ENCODE measurements at places on chromosomes 11 and 22.

DNA sequence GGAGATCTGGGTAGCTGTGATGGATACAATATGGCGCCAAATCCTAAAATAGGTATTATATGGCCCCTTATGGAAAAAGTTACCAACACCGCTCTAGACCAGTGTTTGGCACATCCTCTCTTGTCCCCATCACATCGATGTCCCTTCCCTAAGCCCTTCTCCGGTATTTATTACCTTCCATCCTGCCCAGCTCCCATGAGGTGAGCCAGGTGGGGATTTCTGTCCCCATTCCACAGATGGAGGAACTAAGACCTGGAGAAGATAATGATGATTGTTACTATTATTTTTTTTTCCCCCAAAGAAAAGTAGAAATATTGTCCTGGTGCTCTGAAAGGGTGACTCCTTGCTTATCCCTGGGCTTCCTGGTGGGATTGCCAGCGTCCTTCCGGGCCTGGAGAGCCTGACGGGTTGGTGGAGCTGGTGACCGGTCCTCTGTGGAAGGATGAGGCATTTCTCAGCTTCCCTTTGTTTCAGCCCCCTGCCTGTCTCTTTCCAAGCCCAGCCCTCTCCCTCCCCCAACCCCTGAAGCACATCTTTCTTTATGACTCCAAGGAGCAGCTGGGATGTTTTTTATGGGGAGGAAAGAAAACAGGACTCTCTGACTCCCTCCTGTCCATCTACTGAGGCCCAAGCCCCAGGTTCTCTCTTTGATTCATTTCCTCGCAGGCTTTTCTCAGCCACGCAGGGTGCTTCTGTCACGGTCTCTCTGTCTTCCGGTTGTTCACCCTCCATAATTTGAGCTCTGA lies 65.4 kb downstream of the TP53I11 start:
- no peak for DNase-seq

DNA sequence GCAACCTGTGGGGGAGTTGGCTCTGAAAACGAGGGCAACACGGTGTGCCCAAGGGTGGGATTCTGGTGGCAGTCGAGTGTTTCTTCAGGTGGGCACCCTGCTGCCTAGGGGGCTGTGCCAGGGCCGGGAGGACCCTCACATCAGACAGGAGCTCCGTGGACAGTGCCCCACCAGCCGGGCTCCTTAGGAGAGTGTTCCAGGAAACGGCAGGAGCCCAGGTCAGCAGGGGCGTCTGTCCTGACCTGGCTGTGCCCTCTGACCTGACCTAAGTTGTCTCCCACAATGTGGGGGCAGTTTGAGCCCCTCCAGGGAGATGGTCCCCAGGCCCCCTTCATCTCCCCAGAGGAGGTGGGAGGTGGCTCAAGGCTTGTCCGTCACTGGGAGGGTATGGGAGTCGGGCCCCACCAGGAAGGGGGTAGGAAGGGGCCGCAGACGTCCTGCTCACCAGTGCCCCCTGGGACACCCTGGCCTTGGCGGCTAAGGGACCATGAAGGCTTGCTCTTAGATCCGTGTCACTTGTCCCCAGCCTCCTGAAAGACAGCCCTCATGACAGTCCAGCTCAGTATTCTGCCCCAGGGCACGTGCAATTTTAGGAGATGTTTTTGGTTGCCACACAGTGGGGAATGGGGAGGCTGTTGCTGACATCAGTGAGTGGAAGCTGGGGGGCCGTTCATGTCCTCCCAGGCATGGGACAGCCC lies 32.2 kb upstream of the GAL start:
- no peak for DNase-seq

DNA sequence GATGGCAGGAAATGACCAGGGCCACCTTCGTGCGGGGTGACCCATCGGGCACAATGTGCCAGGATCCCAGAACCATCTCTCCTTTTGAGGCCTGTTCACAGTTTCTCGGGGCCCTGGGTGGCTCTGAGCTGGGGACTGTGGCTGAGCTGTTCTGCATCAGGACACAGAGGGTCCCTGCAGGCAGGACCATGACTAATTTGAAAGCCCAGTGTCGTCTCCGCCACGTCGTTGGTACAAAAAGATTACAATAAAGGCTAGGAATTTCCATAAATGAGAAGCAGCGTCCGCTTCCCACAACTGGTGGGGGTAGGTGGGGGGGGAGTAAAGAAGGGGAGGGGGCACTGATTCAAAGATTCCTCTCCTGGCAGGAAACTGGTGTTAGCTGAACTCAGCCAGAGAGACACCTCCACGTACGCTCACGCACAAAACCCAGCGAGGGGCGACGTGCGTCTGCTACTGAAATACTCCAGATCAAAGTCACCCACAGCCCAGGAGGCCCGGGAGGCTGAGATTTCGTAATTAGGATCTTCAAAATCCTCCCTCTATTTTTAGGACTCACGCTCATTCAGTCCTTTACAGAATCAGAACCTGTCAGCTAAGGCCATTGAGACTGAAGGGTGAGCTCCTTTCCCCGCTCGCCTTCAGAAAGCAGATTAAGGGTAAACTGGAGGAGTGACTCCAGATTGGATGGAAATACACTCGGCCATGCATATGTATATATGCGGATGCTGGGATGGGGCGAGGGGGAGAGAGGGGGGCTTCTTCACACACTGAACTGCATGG lies 11.0 kb downstream of the MN1 start:
- no peak for DNase-seq

- peak; percentile 1 for DNase-seq
Observed at GRCh38 chr11:111378861-111379601, at the start of gene POU2AF1. TSS of gene POU2AF1 (minus strand) at chr11:111379275. CDS start at chr11:111379177, 98 bp downstream.

GRCh38 chr11:130513132-130513531 lies 64.7 kb downstream of the ADAMTS15 start:
- DNase-seq: no peak

- DNase-seq: no peak
Observed at GRCh38 chr11:88404932-88405710, 67.6 kb upstream of the CTSC start.

DNA sequence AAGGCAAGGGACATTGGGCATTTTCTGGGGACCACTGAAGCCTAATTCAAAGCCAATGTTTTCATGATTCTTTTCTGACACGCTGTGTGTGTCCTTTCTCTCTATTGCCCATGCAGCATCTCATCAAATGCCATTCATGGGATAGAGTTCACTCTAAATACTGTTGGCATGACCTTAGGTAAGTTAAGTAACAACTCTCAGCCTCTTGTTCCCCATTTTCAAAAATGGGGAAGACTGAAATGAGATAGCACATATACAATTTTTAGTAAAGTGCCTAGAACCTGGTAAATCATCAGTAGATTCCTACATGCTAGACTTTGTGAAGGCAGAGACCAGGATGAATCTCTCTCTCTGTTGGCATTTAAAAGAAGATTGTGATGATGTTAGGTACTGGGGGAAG lies 12.7 kb upstream of the OR52K2 start:
- no peak for DNase-seq

DNA sequence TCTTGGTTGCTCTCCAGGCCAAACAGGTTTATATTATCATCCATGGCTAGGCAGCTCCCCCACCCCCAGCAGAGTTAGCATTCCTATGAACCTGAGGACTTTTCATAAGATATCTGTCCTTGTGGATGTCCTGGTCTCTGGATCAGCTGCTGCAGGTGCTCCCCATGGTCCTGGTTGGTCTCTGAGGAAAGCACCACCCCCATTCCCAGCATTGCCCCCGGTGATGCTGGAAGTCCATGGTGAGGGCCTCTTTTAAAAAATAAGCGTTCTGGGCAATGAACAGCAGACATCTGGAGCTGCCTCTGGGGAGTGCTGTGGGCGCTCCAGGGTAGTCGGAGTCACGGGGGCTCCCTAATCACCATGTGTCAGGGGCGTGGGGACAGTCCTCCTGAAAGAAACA lies 26.6 kb downstream of the DKK3 start:
- no peak for DNase-seq

DNA sequence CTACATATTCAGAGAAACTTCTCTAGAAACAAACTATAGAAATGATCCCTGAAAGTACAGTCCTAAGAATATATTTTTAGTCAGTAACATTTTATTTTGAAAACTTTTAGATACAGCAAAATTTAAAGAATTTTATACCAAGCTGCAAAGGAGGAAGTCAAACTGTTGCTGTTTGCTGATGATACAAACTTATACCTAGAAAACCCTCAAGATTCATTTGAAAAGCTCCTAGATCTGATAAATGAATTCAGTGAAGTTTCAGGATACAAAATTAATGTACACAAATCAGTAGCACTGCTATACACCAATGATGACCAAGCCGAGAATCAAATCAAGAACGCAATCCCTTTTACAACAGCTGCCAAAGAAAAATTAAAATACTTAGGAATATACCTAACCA lies 10.1 kb downstream of the ZBTB44 start:
- DNase-seq: no peak

GRCh38 chr11:46075928-46076327 lies 45.3 kb downstream of the PHF21A start:
- DNase-seq: no peak

DNA sequence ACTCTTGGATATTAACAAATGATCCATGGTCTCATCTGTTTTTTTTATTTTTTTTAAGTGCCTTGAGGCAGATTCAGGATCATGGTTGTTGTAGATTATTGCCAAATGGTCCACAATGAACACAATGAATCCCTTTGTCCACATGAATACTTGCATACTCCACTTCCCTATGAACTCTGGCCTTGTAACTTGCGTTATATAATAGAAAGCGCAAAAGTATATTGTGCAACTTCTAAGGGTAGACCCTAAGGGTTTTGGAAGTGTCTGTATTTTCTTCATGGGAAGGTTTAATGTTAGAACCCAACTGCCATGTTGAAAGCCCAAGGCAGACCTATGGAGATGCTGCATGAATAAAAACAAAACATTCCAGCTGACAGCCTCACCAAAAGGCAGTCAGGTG lies 8.1 kb upstream of the OR5AL1 start:
- no peak for DNase-seq

GRCh38 chr11:43238341-43238740 lies 73.5 kb upstream of the API5 start:
- no peak for DNase-seq

- DNase-seq: no peak
Observed at GRCh38 chr11:95466416-95466815, 235.4 kb upstream of the SESN3 start.

GRCh38 chr11:65433657-65434056 lies 11.1 kb downstream of the NEAT1 start:
- no peak for DNase-seq

GRCh38 chr11:28836285-28837081 lies 728.3 kb downstream of the METTL15 start:
- DNase-seq: peak; percentile 99

GRCh38 chr11:67117672-67118180 lies 1.3 kb upstream of the KDM2A start:
- no peak for DNase-seq

- no peak for DNase-seq
Observed at GRCh38 chr11:133162227-133162626, 370.1 kb downstream of the OPCML start.

GRCh38 chr22:29167032-29167911 lies 38.4 kb upstream of the EMID1 start:
- no peak for DNase-seq

DNA sequence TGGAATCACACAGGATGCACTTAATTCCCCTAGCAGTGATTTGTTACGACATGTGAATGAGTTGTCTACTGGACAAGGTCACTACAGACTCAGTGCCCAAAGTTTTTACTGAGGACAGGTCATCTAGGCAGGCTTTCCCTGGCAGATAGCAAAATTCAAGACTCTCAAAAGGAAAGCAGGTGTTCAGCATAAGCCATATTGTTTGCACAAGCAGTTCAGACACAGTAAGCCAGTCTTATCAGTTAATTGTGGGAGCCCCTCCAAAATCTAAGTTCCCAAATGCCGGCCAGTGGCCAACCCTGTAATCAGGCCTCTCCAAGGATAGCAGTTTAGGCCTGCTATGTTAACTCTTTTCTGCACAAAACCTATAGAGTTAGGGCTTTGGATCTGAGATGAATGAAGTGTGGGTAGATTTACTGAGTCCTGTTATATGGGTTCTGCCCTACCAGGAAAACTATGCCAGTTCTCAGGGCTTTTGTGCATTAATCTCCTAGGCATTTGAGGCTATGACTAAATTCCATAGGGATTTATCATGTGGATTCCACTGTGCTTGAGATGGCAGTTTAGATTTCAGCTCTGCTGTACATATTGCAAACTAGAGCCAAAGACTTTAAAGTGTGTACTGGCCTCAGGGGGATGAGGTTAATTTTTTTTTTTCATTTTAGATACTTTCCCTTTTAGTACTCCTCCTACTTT lies 4.8 kb upstream of the ARHGEF12 start:
- peak; percentile 75 for DNase-seq

DNA sequence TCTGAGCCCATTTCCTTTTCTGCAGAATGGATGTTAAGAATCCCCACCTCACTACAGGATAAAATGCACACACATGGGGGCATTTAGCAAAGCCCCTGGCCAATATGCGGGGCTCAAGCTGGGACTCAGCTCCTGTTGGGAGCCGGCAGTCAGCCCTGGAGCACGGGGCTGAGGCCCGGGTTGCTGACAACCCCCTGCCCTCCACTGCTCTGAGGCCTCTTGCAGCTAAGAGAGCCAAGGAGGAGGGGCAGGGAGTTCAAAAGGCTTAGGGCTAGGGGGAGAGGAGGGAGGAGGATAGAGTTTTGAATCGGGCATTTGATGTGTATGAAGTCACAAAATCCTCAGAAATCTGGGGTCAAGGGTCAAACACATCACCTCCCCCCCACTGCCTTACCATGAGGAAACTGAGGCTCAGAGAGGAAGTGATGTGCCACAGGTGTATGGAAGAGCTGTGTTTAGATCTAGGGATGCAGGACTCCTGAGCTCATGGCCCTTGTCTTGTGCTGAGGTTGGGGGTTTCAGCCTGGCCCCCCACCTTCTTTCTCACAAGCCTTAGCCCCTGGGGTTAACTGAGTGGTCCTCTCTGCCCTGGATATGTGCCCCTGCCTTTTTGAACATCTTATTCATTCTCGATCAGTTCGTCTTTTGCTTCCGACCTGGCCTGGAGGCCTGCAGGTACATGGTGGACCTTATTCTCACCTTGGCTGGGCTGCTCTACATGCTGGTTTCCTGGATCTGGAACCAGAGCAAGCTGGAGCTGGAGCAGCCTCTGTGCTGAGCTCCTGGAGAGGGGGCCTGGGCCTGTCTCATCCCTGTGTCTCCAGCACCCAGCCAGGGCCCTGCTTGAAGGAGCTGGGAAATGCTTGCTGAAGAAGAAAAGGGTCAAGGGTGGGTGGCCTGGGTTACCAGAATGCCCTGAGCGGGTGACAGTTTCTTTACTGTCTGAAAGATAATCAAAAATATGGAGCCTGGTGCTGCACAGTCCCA lies 80.3 kb downstream of the LRRC32 start:
- DNase-seq: no peak

GRCh38 chr11:79546351-79546750 lies 105.5 kb upstream of the TENM4 start:
- no peak for DNase-seq

DNA sequence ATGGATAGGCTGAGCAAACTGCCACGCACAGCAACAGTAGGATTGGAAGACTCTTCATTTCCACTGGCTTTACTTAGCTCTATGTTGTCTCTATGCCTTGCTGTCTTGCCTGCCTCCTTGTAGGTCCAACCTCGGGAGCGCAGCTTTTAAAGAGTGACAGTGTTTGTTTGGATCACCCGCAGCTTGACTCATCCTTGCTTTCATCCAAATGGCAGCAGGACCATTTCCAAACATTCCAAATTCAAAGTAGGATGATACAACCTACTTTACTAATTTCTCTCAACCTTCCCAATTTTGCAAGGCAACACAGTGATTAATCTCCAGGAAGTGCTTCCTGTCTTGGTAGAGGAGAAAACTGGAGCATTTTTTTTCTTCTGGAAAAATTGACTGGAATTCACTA lies at the start of gene MMP3:
TSS of gene MMP3 (minus strand) at position 121 of the 400 bp plus-strand sequence. CDS start at position 58, 63 bp downstream.
- no peak for DNase-seq

GRCh38 chr11:93751001-93751400 lies 9.5 kb downstream of the C11orf54 start:
- no peak for DNase-seq

All from non-pigmented ciliary epithelial cell (primary cell).